NB4 (cell line): ENCODE measurements at places on chromosomes 5 and 9.

GRCh38 chr5:63822614-63823013, 139.6 kb downstream of the HTR1A start:
- no peak for DNase-seq

DNA sequence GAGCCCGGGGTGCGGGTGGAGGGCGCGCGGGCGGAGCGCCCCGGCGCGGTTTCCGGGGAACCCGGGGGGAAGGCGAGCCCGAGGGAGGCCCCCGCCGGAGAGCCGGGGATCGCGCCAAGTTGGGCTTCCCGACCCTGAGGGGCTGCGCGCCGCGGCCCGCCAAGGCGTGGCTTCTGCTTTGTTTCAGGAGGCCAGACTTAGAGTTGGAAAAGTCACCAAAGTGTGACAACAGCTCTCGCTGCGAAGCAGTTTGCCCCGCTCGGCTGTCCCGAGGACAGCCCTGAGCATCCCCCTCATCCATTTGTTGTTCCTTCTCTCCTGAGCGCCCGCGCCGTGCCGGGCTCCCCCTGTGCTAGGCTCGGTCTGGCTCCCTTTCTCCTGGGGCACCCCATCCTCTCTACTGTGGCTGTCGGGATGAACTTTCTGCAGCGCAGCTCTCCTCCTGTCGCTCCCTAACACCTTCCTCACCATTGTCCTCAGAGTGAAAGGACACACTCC, 410 bp downstream of the GLIPR2 start:
- peak; percentile 27 for DNase-seq

DNA sequence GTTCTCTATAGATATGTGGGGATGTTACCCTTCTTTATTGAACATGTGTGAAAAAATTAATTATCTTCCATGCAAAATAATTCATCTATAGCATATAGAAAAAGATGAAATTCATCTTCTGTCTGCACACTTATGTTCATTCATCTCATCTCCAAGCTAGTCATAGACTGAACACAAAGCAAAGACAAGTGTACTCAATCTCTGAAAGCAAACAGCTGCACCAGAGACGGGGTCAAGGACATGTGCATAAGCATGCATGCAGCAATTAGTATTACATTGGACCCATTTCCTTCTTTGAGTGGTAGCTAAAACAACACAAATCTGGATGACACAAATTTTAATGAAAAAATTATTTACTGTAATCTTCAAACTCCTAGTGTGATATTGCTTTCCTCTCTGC, 547.0 kb upstream of the COX7C start:
- DNase-seq: no peak

DNA sequence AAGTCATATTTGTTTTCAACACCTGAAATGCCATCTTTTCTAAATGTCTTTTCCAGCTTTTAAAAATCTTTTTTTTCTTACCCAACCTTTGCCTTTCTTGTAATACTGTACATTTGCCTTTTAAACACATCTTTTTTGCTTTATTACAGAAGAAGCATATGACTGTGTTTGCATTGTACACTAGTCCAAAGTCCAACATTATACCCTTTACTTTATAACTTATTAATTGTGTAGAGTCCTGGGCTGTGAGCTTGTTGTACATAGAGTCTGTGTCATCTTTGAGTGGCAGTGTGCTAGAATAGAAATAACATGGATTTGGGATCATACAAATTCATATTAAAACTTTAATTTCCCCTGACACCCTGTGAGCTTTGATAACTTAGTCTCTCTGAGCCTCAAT, 23.7 kb downstream of the CWC27 start:
- DNase-seq: no peak

GRCh38 chr5:65923339-65923738, 3.0 kb upstream of the ERBIN start:
- no peak for DNase-seq

GRCh38 chr9:109115931-109116526, 3.7 kb downstream of the TMEM245 start:
- no peak for DNase-seq

DNA sequence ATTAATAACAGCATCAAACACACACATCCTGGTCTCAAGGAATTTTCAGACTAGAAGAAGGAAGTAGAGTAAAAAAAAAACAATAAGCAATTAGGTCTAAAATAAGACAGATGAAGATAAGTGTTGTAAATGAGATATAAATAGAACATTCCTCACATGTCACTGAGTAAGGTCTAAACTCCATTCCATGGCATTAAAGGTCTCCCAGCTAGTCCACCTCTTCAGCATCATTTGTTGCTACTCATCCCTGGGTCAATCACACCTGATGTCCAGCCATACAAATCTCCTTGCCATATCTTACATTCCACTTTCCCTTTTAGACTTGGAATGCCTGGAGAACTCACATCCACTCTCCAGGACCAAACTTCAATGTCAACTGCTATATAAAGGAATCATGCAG, 214.1 kb upstream of the KLF4 start:
- DNase-seq: no peak

DNA sequence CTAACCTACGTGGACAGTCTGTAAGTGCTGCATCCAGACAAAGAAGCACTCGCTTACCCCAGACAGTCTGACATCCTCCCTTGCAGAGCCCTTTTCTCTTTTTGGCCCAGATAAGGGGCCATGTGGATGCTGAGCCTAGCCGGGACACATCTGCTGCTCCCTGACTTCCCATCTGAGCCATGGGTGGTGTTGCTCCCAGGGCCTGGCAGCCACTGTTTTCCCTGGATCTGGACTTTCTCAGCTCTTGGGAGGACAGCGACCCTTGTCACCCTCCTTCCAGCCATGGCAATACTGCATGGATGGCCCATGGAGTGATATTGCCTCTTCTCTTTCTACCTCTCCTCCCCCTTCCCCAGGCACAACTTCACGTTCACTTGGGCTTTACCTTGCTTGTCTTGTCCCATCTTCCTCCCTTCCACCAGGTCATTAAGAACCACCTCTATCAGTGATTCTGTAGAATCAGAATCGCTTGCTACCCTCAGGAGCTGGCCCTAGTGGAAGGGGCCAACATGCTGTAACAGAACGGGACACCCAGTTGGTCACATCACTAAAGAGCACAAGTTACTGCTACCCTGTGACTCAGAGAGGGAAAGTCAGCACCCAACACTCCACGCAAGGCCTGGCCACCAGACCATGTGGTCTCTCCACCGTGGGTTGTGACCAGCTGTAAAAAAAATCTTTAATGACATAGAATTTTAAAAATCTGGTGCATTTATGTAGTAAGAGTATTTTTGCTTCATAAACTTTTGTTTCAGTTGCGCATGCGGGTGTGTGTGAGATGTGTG, 4.4 kb downstream of the NEURL1B start:
- no peak for DNase-seq

DNA sequence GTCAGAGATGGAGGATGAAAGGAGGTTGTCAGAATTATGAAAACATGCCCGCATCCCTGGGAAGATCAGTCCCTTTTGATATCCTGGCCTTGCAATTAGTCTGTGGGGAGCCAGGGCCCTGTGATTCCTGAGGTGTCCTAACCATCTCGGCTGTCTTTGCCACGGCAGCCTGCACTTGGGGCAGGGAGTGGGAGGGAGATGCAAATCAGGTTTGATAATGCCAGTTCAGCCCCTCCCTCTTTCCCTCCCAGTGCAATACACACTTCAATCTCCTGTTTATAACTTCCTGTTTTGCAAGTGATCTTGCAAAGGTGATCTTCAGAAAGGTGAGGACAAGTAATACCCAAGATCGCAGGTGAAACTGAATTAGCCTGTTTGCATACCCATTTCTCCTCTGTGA, 114.0 kb upstream of the ALDH1B1 start:
- DNase-seq: no peak

DNA sequence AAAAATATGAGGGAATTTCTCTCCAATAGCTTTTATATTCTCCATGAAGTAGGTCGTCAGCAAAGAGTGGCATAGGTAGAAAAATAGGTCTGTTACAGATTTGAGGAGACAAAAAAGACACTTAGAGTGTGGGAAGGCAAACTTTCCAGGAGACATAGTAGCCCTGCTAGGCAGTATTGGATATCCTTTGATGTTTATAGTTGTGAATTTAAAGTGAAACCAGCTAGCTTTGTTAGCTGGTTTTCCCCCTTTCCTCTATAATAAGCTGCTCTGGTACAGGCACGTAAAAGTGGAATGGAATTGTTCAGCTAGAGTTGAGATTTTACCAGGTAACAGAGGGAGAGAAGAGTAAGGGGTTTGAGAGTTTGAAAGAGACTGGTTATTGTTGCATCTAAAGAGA, 17.1 kb upstream of the APC start:
- DNase-seq: no peak

GRCh38 chr5:17895288-17896033, 261.2 kb downstream of the TAF11L14 start:
- no peak for DNase-seq

DNA sequence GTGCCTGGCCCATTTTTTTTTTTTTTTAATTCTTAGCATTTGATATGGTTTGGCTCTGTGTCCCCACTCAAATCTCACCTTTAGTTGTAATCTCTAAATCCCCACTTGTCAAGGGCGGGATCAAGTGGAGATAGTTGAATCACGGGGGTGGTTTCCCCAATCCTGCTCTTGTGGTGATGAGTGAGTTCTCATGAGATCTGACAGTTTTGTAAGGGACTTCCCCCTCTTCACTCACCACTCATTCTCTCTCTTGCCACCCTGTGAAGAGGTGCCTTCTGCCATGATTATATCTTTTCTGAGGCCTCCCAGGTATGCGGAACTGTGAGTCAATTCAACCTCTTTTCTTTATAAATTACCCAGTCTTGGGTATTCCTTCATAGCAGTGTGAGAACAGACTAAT, 27.2 kb downstream of the NDUFAF2 start:
- DNase-seq: no peak

- peak; percentile 13 for DNase-seq
Measured at GRCh38 chr5:17620627-17621026, 10.4 kb downstream of the TAF11L12 start.

DNA sequence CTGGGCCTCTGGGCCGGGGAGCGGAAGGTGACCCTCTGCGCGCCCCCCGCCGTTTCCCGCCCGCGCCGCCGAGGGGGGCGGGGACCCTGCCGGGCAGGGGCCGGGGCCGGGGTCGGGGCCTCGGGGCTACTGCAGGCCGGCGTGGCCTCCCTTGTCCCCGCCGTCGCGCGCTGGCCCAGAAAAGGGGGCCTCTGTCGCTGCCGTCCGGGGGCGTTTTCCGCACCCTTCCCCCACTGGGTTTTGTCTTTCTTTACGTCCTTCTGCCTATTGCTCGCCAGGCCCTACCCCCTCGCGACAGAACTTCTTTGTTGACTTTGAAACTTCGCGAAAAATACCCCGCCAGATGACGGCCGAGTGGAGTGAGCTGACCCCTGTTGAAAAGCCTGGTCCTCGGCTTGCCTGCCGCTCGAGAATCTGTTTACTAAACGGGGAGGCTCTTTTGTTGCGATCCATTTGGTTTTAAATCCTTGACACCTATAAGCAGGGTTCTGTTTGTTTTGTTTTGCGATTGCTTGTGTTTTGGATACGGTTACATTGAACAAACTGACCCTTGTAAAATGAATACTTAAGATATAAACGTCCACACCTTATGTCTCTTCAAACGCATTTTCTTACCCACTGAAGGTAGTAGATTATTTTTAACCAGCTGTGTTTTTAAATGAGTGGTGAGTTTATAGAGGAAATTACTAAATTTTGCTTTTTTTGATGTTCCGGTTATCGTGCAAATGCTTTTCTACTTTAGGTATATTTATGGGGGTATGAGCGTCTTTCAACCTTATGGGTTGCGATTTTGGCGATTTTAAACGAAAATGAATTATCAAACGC, 765 bp downstream of the MARCHF6 start:
- peak; percentile 77 for DNase-seq

DNA sequence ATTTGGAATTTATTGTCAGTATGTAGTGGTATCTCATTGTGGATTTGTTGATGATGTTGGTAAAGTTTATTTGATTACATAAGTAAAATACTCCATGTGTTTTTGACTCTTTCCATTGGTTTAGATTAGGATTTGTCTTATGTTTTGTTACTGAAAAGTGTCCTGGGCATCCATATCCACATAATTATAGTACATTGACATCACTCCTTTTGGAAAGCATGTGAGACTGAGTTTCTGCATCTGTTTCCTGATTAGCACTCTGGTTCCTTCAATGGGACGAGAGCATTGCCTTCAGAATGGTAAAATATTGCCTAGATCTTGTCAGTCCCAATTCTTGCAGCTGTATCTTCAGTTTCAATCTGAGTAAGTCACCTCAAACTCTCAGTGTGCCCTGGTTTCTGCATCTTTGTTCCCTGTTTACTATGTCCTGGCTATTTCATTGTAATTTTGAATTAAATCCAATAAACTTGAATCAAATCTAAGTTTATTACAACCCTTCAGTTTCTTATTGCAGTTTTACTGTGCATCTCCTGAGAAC, 128.1 kb downstream of the FBXO38 start:
- DNase-seq: no peak

DNA sequence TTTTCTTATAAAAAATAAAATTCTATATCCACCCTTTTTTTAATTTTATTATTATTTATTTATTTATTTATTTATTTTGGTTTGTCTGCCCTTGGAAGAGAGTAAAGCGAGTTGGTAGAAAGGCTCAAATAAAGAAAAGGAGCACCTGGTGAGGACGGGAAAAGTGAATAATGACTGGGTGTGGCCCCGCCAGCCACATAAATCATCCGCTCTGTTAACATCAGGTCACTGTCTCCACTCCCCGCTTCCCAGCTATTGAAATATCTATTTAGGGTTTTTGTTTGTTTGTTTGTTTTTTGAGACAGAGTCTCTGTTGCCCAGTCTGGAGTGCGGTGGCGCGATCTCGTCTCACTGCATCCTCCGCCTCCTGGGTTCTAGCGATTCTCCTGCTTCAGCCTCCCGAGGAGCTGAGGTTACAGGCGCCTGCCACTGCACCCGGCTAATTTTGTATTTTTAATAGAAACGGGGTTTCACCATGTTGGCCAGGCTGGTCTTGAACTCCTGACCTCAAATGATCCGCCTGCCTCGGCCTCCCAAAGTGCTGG, 844 bp downstream of the POLR3G start:
- DNase-seq: no peak

DNA sequence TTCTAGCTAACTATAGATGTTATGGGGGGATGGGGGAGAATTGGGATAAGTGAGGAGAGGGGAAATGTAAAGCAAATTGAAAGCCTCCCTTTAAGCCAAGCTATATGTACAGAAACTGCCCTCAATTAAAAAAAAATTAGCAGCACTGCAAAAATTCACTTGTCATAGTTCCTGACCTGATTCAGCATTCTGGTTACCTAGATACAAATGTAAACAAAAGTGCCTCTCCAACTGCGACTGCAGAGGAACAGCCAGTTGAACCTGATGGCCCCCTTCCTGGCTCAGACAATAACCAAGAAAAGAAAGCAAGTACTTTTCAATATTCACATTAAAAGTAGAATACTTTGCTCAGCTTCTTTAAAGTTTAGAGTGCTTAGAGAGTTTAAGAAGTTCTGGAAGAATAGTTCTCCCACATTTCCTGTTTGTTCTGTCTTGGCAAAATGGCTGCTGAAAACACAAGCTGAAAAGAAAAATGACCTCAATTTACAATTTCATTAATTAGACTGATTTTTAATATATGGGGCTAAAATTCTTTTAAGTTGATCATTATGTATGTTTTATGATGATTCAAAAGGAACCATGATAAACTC, 1.5 kb downstream of the FAM81B start:
- DNase-seq: peak; percentile 29

- peak; percentile 42 for DNase-seq
Measured at GRCh38 chr5:180990086-180990881, 1.6 kb downstream of the BTNL3 start.
